ENCODE measurements at places on chromosomes 7 and 10.

GRCh38 chr7:151558575-151558974 lies 38.9 kb upstream of the RHEB start:
- no peak for DNase-seq

- no peak for DNase-seq
Observed at GRCh38 chr7:141359262-141359661, 191.9 kb upstream of the AGK start.

- no peak for DNase-seq
Observed at GRCh38 chr7:155858521-155859061, 46.3 kb upstream of the SHH start.

DNA sequence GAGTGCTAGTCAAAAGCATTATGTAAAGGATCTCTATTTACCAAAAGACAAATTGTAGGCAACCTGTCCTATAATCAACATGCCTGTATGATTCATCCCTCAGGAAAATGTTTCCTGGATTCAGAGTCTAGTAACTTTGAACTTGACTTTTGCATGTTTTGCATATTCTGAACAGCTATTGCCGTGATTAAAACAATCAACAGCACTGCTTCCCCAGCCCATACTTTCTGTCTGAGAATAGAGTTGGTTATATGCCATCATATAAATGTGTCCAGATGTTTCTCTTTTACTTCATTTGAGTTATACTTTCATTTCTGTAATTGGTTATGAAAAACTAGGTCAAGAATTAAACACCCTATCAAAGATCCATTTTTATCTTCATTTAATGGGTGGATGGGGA lies 83.5 kb downstream of the ZMYND11 start:
- no peak for DNase-seq

DNA sequence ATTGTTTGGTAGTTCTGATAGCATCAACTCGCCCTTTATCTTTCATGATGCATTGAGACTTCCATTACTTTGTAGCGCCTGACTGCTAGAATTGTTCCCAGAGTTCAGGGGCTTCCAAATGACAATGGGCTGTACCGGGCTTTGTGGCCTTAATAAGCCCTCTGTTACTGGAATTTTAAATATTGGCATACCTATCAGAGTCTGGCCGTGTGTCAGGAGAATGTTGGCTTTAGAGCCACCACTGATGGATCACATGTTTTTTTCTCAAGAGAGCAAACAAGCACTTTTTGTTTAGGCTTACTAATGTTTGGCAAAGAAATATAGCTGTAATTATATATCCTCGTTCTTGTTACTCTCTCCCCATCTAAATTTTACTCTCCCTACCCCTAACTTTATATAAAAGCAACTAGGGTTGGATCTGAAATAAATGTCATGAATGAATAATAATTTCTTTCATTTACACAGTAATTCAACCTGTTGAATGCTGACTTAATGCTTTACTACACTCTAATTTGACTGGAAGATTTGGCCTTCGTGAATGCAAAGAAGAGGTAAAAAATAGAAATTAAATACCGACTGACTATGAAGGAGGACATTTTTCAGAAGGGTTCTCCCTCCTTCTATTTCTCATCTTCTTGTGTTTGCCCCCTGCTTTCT lies 396.7 kb downstream of the AUTS2 start:
- no peak for DNase-seq

DNA sequence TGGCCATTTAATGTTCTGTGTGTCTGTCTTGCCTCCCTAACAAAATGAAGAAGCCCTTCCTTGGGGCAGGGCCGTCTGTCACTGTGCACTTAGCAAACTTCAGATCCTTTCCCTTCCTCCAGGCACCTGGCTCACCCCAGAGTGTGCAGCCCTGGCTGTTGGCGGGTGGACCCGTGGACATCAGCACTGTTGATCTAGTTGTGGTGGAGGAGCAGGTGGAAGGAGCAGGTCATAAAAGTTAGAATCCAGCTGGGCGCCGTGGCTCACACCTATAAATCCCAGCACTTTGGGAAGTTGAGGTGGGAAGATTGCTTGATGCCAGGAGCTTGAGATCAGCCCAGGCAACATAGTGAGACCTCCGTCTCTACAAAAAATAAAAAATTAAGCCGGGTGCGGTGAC lies 12.7 kb downstream of the RAB19 start:
- no peak for DNase-seq

GRCh38 chr7:74365322-74366022 lies 76.3 kb downstream of the CLIP2 start:
- peak; percentile 58 for DNase-seq

- peak; percentile 48 for DNase-seq
Observed at GRCh38 chr10:99232360-99232999, 3.2 kb downstream of the HPSE2 start.

GRCh38 chr7:151381348-151382078 lies 28.3 kb downstream of the WDR86 start:
- DNase-seq = no peak

DNA sequence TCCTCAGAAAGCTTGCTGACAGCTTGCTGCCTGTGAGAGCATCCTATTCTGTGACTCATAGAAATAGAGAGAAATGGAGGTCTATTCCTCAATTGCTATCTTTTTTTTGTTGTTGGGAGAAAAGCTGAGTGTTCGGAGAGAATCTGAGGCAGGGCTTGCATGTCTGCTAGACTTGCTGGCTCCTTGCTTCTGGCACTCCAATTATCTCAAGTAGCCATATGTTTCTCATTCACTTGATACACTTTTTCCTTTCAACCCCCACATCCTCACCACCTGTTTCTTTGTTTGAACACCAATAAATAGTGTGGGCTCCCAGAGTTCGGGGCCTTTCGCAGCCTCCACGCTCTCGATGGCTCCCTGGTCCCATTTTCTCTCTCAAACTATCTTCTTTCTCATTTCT lies 172.2 kb downstream of the SH2D4B start:
- DNase-seq = no peak

GRCh38 chr10:58982470-58983239 lies 193.8 kb upstream of the PHYHIPL start:
- no peak for DNase-seq

DNA sequence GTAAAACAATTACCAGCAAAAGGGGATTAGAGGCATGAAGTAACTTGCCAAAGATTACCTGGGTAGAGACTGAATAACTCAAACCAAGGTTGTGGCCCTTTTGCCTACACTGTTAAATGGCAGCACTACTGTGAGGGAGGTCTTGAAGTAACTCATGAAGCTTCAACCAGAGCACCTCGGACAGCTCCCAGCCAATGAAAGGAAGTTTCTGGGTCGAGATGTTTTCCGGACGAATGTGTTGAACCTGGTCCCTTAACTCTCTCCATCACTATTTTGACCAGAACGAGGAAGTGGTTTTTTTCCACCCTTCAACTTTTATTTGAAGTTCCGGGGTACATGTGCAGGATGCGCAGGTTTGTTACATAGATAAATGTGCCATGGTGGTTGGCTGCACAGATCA lies 133.6 kb upstream of the PRKCQ start:
- no peak for DNase-seq

GRCh38 chr7:37112876-37113275 lies 335.8 kb downstream of the ELMO1 start:
- DNase-seq = no peak

DNA sequence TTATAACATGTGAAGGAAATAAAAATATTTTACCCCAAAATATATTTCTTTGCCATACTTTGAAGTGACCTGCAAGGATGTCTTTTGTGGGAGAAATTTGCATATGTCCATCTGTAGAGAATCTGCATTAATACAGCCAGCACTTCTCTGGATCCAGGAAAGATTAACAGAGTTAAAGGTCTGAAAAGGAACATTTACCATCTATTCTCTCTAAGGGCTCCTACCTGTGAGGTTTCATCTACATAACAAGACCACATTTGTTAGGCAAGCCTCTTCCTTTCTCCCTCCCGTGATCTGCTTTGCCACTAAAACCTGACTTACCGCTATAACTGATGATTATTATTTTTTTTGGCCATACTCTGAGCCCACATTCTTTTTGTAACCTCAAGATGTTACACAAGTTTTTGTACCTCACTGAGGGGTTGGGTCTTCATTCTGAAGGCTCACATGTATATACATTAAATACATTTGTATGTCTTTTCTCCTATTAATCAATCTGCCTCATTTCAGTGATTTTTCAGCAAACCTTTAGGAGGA lies 129.4 kb downstream of the AKR1D1 start:
- no peak for DNase-seq

DNA sequence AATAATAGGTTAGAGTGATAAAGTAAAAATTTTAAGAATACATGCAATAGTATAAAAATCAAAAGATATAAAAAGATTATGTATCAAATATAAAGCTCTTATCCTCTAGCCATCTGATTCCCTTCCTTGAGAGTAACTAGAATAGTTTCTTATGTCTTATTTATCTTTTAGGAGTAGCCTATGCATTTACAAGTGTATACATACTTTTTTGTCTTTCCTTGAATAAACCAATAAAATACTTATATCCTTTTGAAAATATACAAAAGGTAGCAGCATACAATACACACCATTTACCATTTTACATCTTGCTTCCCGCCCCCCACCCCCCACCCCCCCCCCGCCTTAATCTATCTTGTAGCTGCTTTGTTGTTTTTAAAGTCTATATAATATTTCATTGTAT lies 31.4 kb downstream of the AHCYL2 start:
- no peak for DNase-seq

DNA sequence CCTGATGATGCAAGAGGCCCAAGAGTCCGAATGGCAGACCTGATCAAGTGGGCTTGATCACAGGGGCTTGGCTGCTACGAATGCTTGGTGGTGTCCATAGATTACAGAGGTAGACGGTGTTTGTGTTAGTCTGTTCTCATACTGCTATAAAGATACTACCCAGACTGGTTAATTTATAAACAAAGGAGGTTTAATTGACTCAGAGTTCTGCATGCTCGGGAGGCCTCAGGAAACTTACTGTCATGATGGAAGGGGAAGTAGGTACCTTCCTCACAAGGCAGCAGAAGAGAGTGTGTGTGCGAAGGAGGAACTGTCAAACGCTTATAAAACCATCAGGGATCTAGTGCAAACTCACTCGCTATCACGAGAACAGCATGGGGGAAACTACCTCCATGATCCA lies 268.9 kb upstream of the KLF6 start:
- DNase-seq = no peak
